Stimulated activated CD4-positive, alpha-beta T cell treated with anti-CD3 and anti-CD28 coated beads, TNF-alpha, amount 100 ng/mL, for 24 hours (primary cell): ENCODE measurements at places on chromosomes 1 and 21.
A peak's percentile ranks its signal among the peaks of the same experiment; 100 is the strongest.

- no peak for DNase-seq
Measured at GRCh38 chr1:109828756-109829505, 65.2 kb upstream of the EPS8L3 start.

GRCh38 chr1:205344066-205344928 lies 12.4 kb downstream of the KLHDC8A start:
- peak; percentile 41 for DNase-seq

DNA sequence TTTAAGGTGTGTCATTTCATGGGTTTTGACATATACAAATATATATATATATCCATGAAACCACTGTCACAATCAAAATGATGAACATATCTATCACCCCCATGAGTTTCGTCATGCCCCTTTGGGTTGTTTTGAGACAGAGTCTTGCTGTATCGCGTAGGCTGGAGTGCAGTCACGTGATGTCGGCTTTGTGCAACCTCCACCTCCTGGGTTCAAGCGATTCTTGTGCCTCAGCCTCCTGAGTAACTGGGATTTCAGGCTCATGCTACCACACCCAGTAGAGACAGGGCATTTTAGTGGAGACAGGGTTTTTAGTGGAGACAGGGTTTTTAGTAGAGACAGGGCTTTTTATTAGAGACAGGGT lies 8.0 kb downstream of the HJV start:
- DNase-seq, result no peak

- no peak for DNase-seq
Measured at GRCh38 chr1:203171341-203172183, 4.1 kb downstream of the MYBPH start.

DNA sequence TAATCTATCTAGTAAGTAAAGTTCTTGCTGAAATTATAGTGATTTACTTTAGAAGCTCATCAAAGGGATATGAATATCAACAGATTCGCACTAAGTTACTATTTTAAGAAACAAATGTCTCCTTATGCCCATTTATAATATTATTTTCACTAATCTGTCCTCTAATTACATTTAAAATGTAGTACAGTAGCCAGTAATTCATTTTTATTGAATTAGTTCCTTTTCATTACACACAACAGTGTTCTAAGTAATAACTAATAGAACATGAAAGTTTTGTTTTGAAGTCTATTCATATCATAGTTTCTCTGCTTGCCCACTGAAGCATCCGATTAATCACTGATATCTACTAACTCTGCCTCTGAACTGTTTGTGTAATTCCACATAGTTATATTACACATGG lies 225.8 kb downstream of the NEGR1 start:
- DNase-seq, result no peak

- no peak for DNase-seq
Measured at GRCh38 chr21:21688889-21689288, 690.7 kb downstream of the NCAM2 start.

GRCh38 chr1:47443530-47444296 lies 5.9 kb downstream of the FOXD2 start:
- DNase-seq, result no peak

DNA sequence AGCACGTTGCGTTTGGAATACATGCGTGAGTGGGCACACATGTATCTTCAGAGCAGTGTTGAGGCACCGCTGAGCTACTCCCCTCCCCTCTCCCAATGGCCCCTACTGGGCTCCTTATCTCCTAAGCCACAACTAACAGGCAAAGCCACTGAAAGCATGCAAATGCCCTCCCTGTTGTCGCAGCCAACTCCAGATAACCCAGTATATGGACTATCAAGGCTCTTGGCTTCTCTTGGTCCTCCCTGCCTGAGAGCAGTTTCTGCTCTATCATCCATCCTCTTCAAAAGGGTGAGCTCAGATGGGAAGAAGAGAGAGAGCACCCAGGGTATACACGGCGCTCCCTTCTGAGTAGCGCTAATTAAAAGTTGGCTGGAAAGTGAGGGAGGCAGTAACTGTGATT lies 58.5 kb upstream of the CNTN2 start:
- no peak for DNase-seq

- no peak for DNase-seq
Measured at GRCh38 chr21:45469273-45470086, 64.5 kb downstream of the COL18A1 start.

GRCh38 chr1:151058692-151059091 lies 730 bp downstream of the CDC42SE1 start:
- no peak for DNase-seq

- DNase-seq, result no peak
Measured at GRCh38 chr1:73824065-73824464, 373.9 kb downstream of the LRRIQ3 start.

DNA sequence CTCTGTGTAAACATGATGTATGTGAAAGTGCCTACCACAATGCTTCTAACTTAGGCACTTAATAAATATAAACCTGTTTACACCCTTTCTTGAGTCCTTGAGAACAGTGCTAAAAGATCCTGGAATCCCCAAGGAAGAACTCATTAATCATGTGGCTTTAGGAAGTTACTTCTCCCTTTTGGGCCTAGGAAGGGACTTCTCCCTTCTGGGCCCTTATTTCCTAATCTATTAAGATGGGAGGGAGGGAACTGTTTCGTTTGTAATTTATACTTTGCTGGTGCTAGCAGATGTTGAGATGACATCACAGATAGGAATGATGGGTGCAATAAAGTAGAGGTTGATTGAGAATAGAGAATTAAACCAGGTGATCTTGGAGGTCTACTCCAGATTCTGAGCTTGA lies 1.2 kb downstream of the BTF3L4 start:
- DNase-seq, result no peak

DNA sequence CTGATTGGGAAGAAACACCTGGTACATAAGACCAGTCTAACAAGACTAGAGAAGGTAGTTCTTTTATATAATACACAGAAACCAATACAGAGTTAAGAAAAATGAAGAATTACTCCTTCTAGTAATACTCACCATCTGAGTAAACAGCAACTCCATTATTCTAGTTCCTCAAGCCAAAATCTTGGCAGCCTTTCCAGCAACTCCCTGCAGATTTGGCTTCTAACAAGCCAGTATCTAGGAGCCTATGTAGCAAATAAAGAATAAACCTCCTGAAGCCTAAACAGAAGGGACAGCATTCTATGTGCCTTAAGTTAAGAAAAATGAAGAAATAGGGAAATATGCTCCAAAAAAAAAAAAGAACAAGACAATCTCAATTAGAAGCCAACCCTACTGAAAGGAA lies 24.5 kb downstream of the ERO1B start:
- no peak for DNase-seq

DNA sequence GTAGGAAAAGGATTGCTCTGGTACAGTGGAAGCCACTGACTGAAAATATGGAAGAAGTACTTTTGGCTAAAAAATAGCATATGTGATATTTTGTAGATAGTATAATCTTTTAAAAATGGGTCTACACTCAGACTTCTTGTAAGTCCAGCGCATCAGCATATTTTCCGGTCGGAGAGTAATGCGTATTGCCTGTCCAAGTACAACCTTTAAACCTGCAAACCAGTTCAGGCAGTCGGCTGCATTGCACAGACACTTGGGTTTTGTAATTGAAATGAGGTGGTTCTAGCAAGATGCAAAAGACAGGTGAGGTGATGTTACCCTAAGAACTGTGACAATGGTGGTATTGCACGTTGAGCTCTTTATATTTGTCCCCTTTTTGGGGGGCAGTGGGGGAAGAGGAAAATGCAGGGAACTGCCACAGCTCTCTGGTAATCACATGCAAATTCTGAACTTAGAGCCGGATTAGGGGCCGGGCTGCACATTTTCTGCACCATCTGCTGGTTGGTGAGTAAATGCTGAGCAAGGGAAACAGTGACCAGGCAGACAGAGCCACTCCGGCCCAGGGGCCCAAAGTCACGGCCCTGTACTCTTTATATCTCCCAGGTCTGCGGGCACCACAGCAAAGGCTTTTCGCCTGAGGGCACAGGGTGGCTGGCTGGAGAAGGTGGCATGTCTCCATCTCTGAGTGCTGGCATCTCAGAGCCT lies 2.3 kb downstream of the GPR137B start:
- no peak for DNase-seq

DNA sequence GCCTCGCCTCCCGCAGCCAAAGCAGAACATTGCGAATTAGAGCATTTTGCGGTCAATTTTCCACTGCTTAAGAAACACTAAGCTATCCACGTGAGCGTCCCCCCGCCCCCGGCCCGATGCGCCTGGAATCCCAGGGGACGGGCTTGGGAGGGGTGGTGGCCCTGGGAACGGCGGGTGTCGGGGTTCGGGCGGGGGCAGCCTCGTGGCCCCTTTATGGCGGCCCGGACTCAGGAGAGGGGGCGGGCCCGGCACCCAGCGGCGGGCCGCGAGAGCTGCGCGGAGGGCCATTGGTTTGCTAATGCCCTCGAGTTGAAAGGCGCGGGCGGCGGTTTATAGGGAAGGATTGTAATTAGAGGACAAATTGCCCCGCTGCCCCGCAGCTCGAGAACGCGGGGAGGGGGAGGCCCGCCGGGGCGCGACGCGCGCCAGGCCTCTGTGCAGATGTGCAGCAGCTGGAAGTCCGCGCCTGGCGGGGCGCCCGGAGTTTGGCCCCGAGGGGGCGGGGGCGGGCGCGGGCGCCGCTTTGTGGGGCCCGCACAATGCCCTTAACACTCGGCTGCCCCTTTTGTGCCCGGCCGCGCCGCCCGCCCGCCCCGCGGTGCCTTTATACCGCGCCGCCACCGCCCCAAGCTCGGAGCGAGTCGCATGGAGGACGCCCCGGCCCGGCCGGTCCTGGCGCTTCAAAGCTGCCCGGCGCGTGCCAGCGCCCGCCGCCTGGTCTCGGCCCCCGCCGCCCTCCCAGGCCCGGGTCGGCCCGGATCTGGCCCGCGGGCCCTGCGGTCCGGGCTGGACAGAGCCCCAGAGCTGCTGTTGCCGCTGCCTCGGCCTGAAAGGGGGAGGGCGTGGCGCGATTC lies 1.9 kb upstream of the HES3 start:
- no peak for DNase-seq

DNA sequence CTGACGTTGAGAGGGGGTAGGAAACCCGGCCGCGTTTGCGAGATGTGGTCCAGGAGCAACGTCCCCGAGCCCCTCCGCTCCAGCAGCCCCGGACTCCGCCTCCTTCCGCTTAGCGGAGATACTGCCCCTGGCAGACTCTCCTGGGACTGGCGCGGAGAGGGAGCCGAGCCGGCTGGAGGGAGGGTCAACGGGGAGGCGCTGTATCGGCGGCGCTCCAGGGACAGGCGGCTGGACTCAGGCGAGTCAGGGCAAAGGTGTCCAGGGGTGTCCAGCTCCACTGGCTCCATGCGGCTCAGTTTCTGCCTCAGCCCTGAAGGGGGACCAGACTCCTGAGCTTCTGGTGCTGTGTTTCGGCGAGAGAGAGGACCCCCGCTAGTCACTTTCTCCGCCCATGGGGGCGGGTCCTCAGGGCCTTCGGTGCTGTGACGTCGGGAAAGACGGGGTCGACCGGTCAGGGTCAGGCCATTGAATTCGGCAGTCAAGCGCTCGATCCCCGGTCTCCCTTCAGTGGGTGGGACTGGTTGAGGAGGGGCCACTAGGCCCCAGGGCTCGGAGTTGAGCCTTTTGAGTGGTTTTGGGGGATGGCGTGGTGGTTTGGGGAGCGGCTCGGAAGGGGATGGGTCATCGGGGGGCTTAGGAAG lies 2.8 kb upstream of the LIX1L start:
- no peak for DNase-seq

DNA sequence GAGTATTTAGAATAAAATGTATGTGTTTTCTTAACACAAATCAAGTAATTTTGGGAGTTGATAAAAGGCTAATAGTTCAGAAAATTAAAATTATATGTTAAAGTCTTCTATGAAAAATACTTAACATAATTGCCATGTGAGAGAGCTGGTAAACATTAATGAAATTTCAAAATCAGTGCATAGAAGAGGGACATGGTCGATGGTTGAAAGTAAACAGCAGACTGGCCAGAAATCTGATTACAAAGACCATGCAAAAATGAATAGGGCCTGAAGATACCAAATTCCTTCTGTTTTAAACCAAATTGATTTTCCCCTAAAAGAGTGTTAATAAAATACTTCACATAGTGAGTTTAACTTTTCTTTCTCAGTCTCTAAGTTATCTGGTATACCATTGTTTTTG lies 128.3 kb downstream of the GABPA start:
- no peak for DNase-seq

- DNase-seq, result no peak
Measured at GRCh38 chr21:28345934-28346333, 646.7 kb downstream of the LTN1 start.

- no peak for DNase-seq
Measured at GRCh38 chr1:175373786-175374623, 181.4 kb upstream of the KIAA0040 start.

DNA sequence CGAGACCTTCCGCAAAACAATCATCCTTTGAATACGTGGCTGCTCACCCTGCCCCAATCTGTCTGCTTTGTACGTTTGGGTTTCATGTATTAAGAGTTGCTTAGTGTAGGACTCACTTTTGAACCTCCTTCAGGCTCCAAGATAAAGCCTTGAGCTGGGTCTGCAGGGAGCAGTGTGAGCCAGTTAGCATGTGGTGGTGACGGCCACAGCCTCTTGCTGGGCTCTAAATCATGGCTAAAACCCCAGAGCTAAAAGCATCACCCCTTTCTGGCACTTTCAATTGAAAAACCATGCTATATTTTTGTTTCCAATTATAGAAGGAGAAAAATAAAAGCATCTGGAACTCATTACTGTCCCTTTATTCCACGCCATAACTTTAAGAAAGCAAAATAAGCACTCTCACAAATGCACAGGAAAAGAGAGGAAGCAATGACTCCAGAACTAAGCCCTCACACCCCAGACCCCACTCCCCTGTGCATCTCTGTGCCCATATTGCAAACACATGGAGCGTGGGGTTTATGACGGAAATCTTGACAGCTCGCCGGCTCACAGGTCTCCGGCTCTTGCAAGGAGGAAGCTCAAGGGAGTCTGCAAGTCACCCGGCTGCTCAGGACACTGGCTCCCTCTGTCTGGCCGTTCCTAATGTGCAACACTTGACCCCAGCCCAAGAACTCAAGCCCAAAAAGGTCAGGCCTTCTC lies 135.5 kb downstream of the MIS18A start:
- DNase-seq, result no peak

DNA sequence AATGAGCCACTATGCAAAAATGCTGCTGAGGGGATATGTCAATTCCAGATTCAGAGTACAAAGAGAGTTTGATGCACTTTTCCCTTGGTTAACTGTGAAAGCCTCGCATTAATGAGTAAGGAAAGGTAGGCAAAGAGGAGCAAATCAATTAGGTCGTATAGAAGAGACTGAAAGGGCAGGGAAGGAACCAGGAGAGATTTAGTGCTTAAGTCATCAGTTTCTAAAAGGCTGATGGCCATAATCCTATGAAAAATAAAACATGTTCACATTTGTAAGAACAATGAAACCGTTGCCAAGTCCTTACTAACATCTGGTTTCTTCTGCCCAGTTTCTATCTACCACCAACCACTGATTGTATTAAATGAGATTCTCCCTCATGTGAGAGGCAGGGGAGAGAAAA lies 118.4 kb upstream of the PALMD start:
- no peak for DNase-seq

GRCh38 chr1:62037274-62037673 lies 157.4 kb upstream of the L1TD1 start:
- no peak for DNase-seq

- DNase-seq, result no peak
Measured at GRCh38 chr1:219812491-219813203, 115.7 kb downstream of the SLC30A10 start.
